ENCODE measurements at places on chromosomes 11 and 22.

GRCh38 chr11:62898027-62898426, 17.3 kb downstream of the SLC3A2 start:
- no peak for DNase-seq

DNA sequence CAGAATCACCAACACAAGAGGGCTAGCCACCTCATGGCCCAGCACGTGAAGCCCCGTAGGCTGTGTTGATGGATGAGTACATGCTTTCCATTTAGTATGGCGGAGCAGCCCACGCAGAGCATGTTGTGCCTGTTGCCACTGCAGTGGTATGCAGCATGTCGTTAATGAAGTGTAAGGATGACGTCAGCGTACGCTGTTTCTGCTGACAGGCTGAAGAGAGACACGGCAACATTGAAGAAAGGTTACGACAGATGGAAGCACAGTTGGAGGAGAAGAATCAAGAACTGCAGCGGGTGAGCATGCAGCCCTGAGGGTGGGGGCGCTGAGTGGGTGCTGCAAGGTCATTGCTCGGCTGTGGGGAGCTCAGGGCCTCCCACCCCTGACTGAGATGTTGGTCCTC, 62.8 kb downstream of the PPFIA1 start:
- DNase-seq = no peak

GRCh38 chr11:111417766-111418435, 38.8 kb upstream of the POU2AF1 start:
- DNase-seq = peak; percentile 97

DNA sequence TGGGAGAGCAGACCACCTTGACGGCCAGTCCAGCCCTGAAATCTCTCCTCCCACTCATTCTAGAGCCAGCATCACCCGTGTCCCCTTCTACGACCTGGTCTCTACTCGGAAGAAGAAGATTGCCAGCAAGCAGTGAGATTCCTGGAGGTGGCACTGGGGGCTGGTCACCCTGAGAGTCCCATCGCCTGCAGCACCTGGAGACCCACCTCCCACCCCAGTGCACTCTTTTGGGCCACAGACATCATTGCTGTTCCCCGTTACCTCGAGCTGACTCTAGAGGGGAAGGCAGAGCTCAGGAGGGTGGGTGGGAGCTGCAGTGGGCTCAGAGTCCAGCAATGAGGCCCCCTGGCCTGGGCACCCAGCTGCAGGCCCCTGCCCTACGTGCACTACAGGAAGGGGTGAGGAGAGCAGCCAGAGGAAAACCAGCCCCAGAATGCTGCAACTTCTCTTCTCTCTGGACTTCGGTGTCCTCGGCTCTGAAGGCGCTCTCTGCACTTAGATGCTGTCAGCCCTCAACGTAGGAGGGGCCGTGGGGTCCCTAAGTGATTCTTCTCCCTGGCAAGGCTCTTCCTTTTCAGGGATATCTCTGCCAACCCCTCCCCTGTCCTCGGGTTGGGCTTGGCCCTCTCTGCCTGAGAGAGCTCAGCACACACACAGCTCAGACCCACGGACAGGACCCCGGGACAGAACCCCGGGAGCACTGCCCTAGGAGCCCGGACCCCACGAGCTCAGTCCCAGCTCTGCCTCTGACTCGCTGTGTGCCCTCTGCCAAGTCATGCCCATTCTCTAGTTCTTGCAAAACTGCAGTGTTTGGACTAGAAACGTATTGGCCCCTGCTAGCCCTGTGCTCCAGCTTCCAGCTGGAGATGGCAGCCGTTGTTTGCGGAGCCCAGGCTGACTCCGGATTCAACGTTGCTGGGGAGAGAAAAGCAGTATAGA, 31.3 kb downstream of the CYTH4 start:
- no peak for DNase-seq

GRCh38 chr11:2924381-2924780, 4.8 kb downstream of the PHLDA2 start:
- no peak for DNase-seq

All from iris pigment epithelial cell (primary cell).